ENCODE measurements at places on chromosomes 5 and 9.

DNA sequence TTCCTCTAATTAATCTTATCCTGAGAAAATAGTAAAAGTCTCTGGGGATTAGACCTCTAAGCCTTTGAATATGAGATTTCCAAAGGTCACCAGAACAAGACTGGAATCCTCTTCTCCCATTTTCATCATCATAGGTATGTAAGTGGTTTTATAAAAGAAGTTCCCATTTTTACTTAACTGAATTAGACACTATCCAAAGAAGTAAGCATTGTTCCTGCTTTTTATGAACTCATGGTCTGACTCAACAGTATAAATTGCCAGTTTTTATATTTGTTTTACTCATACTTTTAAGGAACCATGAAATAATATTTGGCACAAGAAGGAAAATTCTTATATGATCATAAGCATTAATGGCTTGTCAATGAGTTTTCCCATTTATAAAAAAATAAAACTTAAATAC is 167.1 kb upstream of the ADRA1B start:
- DNase-seq = no peak

GRCh38 chr5:159773062-159773924 is 143.0 kb upstream of the ADRA1B start:
- DNase-seq = peak; percentile 73

GRCh38 chr5:143471041-143471509 is 67.6 kb upstream of the NR3C1 start:
- DNase-seq = no peak

GRCh38 chr9:127863191-127863621 is 8.7 kb upstream of the ENG start:
- DNase-seq = no peak
